ENCODE measurements at places on chromosomes 4 and X.

GRCh38 chr4:43882470-43882869 is 566.1 kb downstream of the KCTD8 start:
- no peak overlapping the region for H3K27ac ChIP-seq
- no peaks in the 10 kb centered on the region for H3K27me3 ChIP-seq
- DNase-seq = no peak
- no peak overlapping the region for H3K4me3 ChIP-seq

- no peak for DNase-seq
- no peak overlapping the region for H3K4me3 ChIP-seq
These were observed 7.1 kb downstream of the NHSL2 start for GRCh38 chrX:71917621-71918343.

DNA sequence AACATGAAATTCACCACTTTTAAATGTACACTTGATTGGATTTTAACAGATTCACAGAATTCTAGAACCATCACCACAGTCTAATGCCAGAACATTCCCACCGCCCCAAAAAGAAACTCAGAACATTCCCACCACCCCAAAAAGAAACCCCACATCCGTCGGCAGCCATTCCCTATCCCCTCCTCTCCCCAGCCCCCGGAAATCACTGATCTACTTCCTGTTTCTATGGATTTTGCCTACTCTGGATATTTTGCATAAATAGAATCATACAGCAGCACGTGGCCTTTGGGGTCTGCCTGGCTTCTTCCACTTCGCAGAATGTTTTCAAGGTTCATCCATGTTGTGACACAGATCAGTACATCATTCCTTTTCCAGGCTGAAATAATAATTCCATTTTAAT is 79.3 kb downstream of the PPP2R2C start:
- no peak overlapping the region for H3K4me3 ChIP-seq
- H3K27me3 ChIP-seq = peaks cover 10% of the 10 kb centered on the region
- no peak overlapping the region for H3K27ac ChIP-seq
- no peaks in the 10 kb centered on the region for H3K4me1 ChIP-seq

DNA sequence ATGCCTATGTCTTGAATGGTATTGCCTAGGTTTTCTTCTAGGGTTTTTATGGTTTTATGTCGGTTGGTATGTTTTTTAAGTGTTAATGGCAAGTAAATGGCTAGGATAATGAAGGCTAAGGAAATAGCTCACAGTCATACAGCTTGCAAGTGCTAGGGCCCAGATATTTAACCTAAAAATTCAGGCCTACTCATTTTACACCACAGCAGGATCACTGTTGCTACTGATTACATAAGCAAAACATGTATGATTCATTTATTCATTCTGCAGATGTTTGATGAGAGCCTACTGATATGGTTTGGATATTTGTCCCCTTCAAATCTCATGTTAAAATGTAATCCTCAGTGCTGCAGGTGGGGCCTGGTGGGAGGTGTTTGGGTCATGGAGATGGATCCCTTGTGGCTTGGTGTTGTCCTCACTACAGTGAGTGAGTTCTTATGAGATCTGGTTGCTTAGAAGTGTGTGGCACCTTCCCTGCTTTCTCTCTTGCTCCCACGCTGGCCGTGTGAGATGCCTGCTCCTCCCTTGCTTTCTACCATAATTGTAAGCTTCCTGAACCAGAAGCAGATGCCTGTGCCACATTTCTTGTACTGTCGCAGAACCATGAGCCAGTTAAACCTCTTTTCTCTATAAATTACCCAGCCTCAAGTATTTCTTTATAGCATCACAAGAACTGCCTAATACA is 175.5 kb downstream of the MAPK10 start:
- no peak overlapping the region for H3K4me3 ChIP-seq
- H3K36me3 ChIP-seq = no peaks in the 10 kb centered on the region
- no peak overlapping the region for H3K27ac ChIP-seq
- H3K27me3 ChIP-seq = peaks cover 2% of the 10 kb centered on the region

GRCh38 chr4:826508-827208 is 729 bp upstream of the CPLX1 start:
- DNase-seq = no peak
- H3K4me1 ChIP-seq = peaks cover 1% of the 10 kb centered on the region
- no peak overlapping the region for H3K4me3 ChIP-seq
- H3K27me3 ChIP-seq = peaks cover 40% of the 10 kb centered on the region
- no peaks in the 10 kb centered on the region for H3K36me3 ChIP-seq

- no peaks in the 10 kb centered on the region for H3K27me3 ChIP-seq
- H3K4me1 ChIP-seq = no peaks in the 10 kb centered on the region
- H3K27ac ChIP-seq = no peak overlapping the region
- no peak for DNase-seq
- no peak overlapping the region for H3K4me3 ChIP-seq
These were observed 157.1 kb upstream of the CLNK start for GRCh38 chr4:10841697-10842096.

GRCh38 chr4:112127048-112127637 is 18.1 kb upstream of the FAM241A start:
- H3K4me3 ChIP-seq = no peak overlapping the region
- no peak for DNase-seq
- no peaks in the 10 kb centered on the region for H3K36me3 ChIP-seq
- peaks cover 3% of the 10 kb centered on the region for H3K4me1 ChIP-seq
- peaks cover 3% of the 10 kb centered on the region for H3K27me3 ChIP-seq

DNA sequence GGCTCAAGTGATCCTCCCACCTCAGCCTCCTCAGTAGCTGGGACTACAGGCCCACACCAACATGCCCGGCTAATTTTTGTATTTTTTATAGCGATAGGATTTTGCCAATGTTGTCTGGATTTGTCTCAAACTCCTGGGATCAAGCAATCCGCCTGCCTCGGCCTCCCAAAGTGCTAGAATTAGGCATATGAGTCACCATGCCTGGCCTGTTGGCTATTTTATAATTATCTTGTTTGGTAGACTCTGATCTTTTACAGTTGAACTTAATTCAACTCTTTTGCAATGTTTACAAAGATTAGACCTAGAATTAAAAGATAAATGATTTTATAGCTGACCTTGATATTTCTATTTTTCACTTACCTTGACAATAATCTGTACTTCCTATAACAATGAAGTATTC is 18.0 kb downstream of the DCK start:
- peaks cover 47% of the 10 kb centered on the region for H3K36me3 ChIP-seq
- no peak for DNase-seq
- no peaks in the 10 kb centered on the region for H3K27me3 ChIP-seq
- no peak overlapping the region for H3K4me3 ChIP-seq
- peaks cover 60% of the 10 kb centered on the region for H3K4me1 ChIP-seq
- H3K27ac ChIP-seq = no peak overlapping the region

DNA sequence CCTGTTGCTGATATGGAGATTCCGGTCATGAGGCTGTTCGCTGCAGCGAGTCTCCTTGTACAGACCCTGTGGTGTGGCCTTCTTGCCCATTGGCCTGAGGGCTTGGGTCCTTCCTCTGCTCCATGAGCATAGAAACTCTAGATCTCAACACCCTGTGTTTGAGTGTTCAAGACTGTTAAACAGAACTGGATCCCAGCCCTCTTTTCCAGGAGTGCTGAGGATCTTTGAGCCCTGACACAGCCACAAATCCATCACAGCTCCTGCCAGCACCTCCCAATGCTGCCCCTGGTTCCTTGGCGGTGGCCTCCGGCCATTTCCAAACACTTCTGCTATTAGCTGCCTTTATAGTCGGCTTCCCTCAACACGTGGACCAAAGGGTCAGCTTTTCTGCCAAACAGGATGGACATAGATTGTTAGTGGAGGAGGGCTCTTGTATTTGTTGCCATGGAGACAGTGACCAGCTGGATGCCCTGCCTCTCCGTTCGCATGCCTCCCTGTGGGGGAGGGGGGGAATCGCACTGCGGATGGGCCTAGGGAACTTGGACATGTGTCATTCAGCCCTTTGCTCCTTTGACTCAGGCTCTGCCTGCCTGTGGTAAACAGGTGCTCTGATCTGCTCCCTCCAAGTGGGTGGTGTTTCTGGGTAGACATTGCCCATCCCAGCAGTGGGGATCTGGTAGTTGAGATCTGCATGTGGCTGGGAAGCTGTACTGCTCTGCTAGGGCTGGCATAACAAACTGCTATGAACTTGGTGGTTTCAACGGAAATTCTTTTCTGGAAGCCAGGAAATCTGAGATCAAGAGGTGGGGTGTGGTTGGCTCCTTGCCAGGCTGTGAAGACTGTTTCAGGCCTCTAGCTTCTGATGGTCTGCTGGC is 6.9 kb upstream of the WDR1 start:
- no peak overlapping the region for H3K4me3 ChIP-seq
- H3K27me3 ChIP-seq = peaks cover 33% of the 10 kb centered on the region
- no peak overlapping the region for H3K27ac ChIP-seq

GRCh38 chr4:165707128-165707527 is 165.9 kb upstream of the TLL1 start:
- no peaks in the 10 kb centered on the region for H3K27me3 ChIP-seq
- H3K36me3 ChIP-seq = no peaks in the 10 kb centered on the region
- no peak overlapping the region for H3K4me3 ChIP-seq
- H3K4me1 ChIP-seq = no peaks in the 10 kb centered on the region
- no peak for DNase-seq

DNA sequence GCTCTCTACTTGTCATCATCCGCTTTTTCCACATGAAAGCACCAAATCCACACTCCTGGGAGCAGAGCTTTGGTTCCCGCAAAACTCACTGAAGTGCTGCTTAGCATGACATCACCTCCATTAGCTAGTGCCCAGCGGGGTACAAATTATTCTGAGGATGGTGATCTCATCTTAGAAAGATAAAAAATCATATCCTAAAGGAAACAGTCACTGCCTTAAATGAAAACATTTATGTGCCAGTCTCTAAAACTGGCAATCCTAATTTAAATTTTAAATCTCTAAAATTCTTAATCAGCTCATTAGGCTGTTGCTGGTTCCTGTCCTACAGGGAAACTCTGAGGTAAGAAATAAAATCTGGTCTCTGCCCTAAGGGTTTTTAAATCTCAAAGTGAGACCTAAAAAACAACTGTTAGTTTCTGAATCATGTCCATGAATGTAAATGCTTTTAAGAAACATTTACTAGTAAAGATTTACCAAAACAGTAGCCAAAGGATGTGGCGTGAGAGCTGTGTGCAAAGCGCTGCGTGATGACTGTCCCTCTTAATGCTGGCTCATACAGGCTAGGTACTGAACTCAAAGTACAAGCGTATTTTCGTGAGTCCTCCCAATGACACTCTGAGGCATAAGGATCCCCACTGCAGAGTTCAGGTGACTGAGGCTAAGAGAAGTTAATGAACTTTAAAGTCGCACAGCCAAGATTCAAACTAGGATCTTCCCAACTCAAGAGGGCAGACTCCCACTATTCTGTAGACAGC is 4.5 kb downstream of the CASP3 start:
- H3K27ac ChIP-seq = no peak overlapping the region
- H3K27me3 ChIP-seq = no peaks in the 10 kb centered on the region
- DNase-seq = no peak
- H3K36me3 ChIP-seq = peaks cover 48% of the 10 kb centered on the region
- no peak overlapping the region for H3K4me3 ChIP-seq
- H3K4me1 ChIP-seq = peaks cover 52% of the 10 kb centered on the region

- peaks cover 10% of the 10 kb centered on the region for H3K4me1 ChIP-seq
- no peak overlapping the region for H3K27ac ChIP-seq
- DNase-seq = no peak
- H3K4me3 ChIP-seq = no peak overlapping the region
These were observed 46.9 kb downstream of the ACOX3 start for GRCh38 chr4:8393593-8394038.

DNA sequence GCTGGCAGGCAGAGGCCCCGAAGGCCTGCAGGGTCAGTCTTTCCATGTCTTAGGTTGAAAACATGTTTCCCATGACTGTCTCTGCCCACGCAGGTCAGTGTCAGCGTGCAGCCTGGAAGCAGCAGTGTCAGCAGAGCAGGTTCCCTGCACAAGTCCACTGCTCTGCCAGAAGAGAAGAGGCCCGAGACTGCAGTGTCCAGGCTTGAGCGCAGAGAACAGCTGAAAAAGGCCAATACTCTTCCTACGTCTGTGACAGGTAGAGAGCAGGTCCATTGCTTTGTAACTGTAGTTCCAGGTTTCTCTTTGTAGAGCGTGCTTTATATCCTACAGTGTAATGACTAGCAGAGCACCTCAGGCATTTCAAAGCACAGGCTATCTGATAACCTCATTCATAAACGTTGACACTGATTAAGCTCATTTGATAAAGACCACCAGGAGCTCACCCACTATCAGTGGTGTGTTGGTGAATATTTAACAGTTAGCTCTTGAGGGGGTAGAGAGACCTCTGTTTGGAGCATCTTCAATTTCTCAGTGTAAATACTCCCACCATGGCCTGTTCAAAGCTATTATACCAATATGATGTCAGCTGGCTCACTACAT is 63.2 kb downstream of the AASDH start:
- H3K27ac ChIP-seq = no peak overlapping the region
- H3K27me3 ChIP-seq = no peaks in the 10 kb centered on the region
- H3K36me3 ChIP-seq = no peaks in the 10 kb centered on the region
- no peaks in the 10 kb centered on the region for H3K4me1 ChIP-seq
- DNase-seq = no peak

- DNase-seq = no peak
- no peaks in the 10 kb centered on the region for H3K4me1 ChIP-seq
- no peak overlapping the region for H3K27ac ChIP-seq
- no peaks in the 10 kb centered on the region for H3K27me3 ChIP-seq
- H3K36me3 ChIP-seq = no peaks in the 10 kb centered on the region
These were observed 139.4 kb upstream of the SCML1 start for GRCh38 chrX:17597836-17598439.

GRCh38 chr4:97525236-97525635 is 618.0 kb downstream of the STPG2 start:
- H3K27me3 ChIP-seq = no peaks in the 10 kb centered on the region
- no peaks in the 10 kb centered on the region for H3K36me3 ChIP-seq
- H3K4me1 ChIP-seq = no peaks in the 10 kb centered on the region
- no peak for DNase-seq
- no peak overlapping the region for H3K27ac ChIP-seq

DNA sequence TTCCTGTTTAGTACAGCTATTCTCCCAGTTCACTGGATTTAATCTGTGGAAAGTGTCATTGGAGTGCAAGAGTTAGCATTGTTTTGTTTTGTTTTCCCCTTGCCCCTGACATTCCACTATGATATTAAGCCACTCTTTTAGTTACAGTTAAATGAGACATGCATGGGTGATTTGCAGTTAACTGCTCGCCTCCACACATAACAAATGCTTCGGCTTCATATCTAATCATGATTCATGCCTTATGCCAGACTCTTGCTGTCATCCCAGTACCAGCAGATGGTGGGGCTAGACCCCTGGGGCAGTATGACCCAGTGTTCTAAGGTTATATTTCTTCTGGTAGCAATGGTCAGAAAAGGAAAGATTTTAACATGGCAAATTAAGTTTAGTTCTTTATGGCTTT is 80.1 kb downstream of the RAP1GDS1 start:
- no peak for DNase-seq
- no peak overlapping the region for H3K4me3 ChIP-seq
- peaks cover 32% of the 10 kb centered on the region for H3K36me3 ChIP-seq
